ENCODE measurements at places on chromosomes 5 and 9.

DNA sequence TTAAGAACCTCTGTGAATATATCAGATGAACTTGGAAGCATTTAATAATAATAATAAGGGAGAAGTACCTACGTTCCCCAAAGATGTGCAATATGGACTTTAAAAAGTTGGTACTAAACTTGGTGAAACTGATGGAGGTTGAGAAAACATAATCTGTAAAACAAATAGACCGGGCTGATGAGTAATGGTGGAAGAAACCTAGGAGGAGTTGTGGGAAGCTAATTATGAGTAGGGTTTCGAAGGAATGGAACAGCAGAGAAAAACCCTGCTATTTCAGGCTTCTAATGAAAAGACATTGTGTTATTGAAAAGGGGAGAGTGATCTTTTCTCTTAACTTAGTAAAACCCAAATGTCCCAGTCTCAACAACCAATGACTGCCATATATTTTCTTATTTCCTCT is 229.3 kb downstream of the PCSK1 start:
- DNase-seq, result no peak

- DNase-seq, result no peak
Observed at GRCh38 chr9:112421771-112422222, 41.9 kb downstream of the HSDL2 start.

DNA sequence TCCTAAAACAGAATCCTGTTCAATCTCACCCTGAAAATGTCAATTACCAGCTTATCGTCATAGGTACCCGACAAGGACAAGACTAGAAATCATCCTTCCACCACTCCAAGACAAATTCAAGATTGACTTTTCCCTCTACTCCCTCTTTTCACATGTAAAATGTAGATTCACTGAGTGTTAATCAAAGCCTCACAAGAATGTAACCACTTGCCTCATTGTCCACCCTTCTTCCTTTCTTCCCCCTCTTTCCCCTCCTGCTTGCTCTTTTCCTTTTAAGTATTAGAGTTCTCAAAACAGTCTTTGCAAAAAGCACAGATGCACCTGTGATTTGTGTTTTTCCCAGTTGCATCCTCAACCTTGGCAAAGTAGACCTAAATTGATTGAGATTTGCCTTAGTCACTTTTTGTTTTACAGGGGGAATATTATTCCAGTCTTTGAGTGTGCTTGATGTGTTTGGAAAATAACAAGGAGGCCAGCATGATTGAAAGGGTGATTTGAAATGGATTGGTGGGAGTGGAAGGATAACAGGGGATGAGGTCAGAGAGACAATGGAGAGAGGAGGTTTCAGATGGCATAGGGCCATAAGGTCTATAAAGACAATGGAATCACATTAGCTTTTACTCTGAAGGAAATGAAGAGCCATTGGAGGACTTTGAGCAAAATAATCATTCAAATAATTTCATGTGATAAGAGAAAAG is 231.3 kb upstream of the TYRP1 start:
- DNase-seq, result no peak

GRCh38 chr5:39948341-39948740 is 523.6 kb upstream of the DAB2 start:
- no peak for DNase-seq

DNA sequence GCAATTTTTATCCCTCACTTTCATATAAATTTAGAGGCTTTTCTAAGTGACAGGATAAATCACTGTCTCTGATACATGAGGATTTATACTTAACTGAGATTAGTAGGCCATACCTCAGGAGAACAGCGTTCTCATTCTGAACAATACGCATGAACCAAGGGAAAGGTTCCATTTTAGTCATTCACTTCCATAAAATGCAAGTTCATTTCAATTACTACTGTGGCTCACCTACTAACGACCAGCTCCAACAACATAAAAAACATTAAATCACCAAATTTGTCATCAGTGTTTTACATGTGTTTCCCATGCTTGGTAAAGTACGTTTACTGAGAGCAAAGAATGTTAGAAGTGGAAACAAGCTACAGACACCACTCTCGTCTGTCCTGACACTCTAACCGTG is 67.4 kb downstream of the EFNA5 start:
- DNase-seq, result no peak

- no peak for DNase-seq
Observed at GRCh38 chr5:57738787-57739186, 256.2 kb upstream of the ACTBL2 start.

- DNase-seq, result no peak
Observed at GRCh38 chr9:126299706-126300276, 26.8 kb upstream of the MVB12B start.

GRCh38 chr5:32909207-32909606 is 198.1 kb downstream of the NPR3 start:
- DNase-seq, result no peak

- no peak for DNase-seq
Observed at GRCh38 chr5:66570201-66570600, 26.0 kb upstream of the MAST4 start.

GRCh38 chr9:92982130-92982529 is 34.8 kb downstream of the FGD3 start:
- DNase-seq, result no peak

- DNase-seq, result no peak
Observed at GRCh38 chr5:6522331-6522730, 73.7 kb downstream of the UBE2QL1 start.

GRCh38 chr9:132299221-132299620 is 55.6 kb downstream of the SETX start:
- no peak for DNase-seq

- DNase-seq, result no peak
Observed at GRCh38 chr5:77844373-77844622, 68.2 kb upstream of the TBCA start.

DNA sequence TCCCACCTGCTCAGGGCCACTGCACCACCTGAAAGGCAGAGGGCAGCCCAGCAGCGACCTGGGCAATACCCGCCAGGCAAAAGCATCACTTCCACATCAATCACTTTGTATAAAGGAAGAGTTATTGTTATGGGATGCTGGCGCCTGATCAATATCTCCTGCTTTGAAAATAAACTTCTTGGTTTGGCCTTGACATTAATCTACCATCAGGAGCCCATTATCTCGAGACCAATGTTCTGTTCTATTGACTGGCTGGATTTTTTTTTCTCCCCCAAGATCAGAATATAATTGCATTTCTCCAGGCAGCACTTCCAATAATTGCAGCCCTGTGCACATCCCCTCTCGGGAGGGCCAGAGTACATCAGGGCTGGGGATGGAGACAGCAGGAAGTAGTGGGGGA is 44.4 kb upstream of the SAP30L start:
- DNase-seq, result no peak

DNA sequence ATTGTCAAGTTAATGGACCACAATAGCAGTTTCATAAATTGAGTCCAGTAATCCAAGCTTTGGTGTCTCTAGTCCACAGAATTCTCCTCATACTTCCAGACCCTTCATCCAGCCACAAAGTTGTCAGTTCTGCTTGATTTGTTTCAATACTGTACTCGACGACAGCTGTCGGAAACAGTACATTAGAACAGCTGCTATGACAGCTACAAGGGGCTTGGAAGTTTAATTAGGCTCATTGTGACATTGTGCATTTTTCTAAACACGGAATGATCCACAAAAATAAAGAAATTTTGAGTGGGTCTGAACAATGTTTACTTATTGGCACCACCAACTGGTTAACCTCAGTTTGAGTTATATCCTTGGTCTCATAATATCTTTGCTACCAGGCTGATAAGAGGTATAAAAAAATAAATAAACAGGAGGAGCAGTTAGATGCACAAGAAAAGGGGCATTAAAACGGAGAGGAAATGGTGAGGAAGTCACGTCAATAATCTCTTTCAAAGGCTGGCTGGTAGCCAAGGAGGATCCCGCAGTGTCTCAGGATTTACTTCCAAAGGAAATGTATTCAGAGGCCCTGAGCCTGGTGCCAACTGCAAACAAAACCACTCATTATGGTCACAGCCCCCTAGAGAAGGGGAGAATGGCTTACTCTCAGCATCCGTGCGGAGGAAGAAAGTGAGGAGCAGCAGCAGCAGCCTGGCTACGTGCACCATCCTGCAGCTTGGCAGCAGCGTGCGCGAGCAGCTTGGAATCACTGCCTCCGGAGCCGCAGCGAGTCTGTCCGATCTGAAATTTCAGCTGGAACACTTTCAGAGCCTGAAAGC is 933.8 kb upstream of the DMAC1 start:
- no peak for DNase-seq

DNA sequence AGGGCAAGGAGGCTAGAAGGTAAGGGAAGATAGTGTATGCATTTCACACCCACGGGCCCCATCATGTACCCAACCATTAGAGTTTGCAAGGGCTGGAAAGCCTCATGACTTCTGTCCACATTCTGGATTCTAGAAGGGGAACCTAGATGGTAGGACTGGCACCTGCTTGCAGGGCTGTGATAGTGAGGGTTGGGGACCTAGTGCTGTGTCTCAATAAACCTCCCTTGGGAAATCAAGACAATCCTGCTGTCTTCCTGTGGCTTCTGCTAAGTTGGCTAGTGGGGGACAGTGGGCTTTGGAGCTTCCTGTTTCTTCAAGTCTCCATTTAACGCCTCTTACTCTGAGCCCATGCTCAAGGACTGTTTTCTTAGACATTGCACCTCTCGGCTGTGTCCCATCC is 43.6 kb upstream of the SYNPO start:
- DNase-seq, result no peak

DNA sequence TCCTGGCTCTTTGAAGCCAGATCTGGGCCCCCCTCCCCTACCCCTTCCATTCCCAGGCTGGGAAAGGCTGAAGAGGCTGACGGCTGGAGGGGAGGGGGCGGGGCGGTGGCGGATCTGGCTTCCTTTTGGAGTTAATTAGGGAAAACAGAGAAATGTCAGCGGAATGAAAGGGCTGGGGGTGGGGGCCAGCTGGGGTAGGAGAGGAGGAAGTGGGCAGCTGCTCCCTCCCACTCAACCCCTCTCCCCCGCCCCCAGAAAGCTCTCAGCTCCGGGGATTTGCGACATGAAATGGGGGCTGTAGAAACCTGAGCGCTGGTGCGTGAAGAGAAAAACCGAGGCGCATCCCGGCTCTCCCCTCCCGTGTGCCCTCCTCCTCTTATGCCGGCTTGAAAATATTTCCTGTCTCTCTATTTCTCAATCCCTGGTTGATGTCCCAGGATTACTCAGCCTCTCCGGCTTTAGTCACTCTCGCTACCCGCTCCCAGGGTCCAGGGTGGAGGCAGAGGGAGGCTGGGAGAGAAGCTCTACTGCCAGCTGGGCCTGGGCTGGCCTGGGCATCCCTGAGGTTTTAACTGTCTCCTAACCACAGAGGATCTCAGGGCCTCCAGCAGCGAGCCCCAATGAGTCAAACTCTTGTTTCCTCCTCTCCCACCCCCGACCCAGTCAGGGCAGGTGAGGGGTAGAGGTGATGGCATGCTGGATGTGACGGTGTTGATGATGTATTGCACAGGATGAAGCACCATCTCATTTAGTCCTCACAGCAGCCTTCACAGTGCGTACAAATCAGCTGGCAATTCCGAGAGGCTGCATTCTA is 20.1 kb downstream of the PCDHGC5 start:
- no peak for DNase-seq

- DNase-seq, result no peak
Observed at GRCh38 chr9:115118879-115119218, 892 bp upstream of the TNC start.

DNA sequence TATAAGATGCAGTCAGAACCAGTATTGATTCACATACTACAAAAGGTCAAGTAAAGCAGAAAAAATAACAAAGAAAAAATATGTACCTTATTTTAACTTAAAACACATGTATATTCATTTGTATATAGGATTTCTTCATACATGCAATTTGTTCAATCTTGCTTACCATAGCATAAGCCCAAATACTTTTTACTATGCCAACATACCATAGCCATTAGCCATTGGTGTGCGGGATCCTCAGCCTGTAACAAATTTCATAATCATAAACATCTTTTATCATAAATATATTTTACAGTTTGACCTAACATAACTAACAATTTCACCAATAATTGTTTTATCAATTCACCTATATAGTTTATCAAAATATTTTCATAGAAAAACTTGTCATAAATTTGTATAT is 51.1 kb downstream of the MPDZ start:
- DNase-seq, result no peak

DNA sequence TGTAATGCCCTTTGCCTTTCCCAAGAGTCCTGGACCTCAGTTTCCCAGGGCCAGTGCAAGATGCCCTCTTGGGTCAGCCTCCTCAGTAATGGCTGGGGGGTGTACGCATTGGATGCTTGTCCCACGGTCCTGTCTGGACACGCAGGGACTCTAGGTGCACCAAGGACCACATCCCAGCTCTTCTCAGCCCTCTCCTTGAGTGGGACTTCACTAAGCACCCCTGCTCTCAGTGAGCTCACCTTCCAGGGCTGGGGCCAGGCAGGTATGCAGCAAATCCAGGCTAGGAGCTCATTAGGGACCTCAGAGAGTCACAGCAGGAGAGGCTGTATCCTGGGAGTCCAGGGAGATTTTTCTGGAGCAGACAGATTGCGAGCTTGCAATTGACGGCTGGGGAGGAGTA is 59.8 kb downstream of the MACROH2A1 start:
- DNase-seq, result no peak

GRCh38 chr9:123928533-123929176 is 1.3 kb downstream of the DENND1A start:
- no peak for DNase-seq

DNA sequence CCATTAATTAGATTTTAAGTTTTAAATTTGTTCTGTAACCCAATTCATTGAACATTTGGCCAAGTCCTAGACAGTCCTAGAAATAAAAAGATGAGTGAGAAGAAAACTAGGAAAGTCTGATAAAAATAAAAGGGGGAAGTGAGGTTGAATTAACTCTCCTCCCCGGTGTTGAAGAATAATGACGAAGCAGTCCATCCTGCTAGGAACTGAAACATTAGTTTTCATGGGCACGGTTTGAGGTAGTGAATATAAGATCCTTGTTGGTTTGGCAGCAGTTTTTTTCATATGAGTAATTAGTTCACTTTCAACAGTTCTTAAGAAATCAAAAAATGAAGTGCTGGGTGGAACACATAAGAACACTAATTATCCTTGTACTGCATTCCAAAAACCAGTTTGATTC is 103.1 kb downstream of the MTREX start:
- no peak for DNase-seq

DNA sequence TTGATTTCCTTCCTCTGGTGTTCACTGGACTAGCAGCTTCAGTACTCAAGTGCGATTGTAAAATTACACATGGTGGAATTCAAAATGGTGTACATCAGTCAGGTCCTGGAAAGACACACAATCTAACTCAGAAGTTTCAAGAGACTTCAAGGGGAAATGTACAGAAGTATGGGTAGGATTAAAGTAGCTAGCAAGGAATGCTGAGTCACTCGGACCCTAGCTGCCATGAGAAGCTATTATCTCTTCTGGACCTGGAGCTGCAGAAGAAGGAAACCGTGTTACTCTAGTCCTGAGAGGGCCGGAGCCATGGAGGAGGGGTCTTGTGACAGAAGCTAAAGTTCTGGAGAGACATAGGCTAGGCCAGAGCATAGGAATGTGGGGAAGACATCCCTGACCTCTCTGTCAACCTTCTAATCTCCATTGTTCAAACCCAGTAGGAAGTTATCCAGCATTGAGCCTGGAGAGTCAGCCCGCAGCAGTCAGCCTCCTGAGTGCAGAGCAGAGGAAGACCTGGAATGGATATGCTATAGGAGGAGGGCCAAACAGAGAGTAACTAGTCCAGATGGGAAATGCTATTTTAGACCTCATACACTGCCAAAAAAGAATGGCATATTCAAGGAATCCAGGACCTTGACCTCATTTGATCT is 84.3 kb downstream of the GHR start:
- DNase-seq, result no peak

- DNase-seq, result no peak
Observed at GRCh38 chr5:115321309-115321708, 24.9 kb upstream of the CCDC112 start.

All from stimulated activated CD8-positive, alpha-beta memory T cell treated with anti-CD3 and anti-CD28 coated beads, Interleukin-7, amount 100 ng/mL, for 1 hour (primary cell).